ENCODE measurements at places on chromosomes 5 and 9.

- no peak for DNase-seq
These were observed 41.7 kb downstream of the B4GALT1 start for GRCh38 chr9:33125461-33125860.

DNA sequence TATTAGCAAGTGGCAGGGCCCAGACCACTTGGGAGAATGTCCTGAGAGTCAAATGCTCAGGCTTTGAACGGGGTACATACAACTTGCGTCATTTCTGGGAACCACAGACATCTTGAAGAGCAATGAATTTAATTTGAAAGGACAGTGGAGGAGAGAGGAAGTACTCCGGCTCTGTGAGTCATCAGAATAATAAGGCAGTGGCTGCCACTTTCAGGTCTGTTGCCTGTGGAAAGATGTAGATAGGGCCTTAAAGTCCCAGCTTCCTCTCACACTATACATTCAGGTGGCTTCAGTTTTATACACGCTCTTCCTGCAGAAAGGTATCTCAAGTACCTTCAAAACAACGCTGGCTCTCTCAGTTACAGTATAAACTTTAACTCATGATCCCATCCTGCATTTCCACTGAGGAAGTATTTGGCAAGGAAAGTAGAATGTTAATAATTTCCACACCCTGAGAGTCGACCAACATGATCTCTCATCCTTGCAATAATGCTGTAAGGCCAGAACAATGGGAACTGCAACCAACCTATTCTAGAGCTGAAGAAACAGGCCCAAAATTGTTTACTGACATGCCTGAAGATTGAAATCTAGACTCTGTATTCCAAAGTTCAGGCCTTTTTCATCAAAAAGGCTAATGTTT is 6.8 kb upstream of the PRUNE2 start:
- DNase-seq, result no peak

GRCh38 chr5:171978519-171978918 is 27.9 kb downstream of the FBXW11 start:
- DNase-seq, result no peak

DNA sequence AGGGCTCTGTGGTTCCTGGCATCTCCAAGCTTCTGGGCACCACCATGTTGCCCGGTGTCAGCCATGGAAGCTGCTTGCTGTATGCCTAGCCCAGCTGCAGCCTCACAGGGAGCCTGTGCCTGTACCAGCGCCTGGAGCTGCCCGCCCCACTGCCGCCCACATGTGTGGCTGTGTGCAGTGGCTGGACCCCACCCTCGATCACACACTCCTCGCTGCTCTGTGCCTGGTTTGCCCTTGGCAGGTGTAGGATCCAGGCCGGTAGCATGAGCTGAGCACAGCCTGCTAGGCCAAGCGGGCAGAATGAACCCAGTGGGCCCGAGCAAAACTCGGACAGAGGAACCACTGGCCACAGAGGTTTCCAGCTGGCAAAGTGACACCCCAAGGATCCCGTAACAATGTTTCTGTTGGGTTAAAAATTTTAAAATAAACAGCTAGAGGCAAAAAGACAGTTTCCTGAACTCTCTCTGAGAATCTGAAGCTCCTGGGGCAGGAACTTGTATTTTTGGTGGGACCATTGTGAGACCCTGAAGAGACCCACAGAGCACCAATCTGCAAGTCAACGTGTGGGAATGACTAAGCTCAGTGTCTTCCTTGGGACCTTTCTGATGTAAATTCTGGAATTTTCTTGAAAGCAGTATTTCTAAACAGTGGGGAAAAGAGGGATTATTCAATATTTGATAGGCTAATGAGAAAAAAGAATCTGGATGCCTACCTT is 73.1 kb upstream of the CCDC112 start:
- DNase-seq, result no peak

- peak; percentile 56 for DNase-seq
These were observed 32.1 kb downstream of the TRMO start for GRCh38 chr9:97889941-97890887.

DNA sequence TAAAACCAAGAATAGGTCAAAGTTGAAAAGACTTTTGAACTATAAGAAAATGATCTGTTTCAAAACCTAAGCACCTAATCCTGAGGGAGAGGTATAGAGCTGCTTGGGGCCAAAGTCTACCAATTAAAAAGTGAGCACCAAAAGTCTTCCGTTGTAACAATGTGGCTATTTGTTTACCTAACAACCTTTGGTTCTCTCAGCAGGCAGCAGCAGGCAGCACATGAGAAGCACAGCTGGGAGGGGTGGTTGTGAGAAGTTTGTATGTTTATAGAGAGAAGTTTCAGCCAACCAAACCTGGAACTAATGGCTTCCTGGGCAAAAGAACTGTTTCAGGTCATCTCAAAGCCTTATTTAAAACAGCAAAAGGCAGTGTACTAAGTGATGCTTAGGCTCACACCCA is 59.8 kb upstream of the TBC1D9B start:
- DNase-seq, result no peak

- no peak for DNase-seq
These were observed 13.4 kb upstream of the CCDC112 start for GRCh38 chr5:115309751-115310370.

DNA sequence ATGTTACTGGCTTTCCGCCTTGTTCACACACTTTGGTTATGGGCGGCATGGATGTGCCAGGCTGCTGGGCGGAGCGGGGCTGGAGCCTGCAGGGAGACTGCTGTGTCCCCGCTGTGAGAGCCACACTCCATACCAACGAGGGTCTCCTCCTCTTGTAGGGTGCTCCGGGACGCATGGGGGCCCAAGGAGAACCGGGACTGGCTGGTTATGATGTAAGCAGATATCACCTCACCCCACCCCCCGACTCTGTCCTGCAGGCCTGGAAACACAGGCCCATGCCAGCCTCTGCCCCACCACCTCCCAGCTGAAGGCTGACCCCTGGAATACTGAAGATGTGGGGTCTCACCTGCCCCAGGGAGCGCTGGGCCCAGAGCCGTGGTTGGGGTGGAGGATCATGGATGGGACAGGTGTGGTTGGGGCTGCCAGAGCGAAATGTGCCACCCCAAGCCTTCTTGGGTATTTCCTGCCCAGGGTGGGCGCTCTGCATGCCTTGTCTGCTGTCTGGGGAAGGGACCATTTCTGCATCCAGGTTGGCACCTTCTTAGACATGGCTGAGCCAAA is 39.3 kb upstream of the ORM1 start:
- no peak for DNase-seq

DNA sequence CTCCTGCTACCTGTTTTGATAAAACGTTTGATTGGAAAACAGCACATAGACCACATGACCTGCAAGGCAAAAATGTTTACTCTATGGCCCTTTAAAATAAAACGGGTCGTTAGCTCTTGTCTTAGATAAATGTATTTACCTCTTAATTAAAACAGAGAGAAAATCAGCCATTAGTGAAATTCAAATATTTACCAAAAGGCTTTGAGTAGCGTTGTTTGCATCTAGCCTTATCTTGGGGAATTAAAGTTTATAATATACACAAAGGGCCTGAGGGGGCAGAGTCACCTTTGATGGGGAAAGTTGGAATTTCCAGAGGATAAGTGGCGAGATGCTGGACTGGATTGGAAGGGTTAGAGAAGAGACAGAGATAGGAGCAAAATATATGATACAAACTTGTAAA is 111.3 kb downstream of the FBXO4 start:
- no peak for DNase-seq

GRCh38 chr9:34380511-34381315 is 4.0 kb upstream of the MYORG start:
- DNase-seq, result peak; percentile 70

GRCh38 chr5:25754895-25755294 is 1110.1 kb upstream of the CDH10 start:
- DNase-seq, result no peak

DNA sequence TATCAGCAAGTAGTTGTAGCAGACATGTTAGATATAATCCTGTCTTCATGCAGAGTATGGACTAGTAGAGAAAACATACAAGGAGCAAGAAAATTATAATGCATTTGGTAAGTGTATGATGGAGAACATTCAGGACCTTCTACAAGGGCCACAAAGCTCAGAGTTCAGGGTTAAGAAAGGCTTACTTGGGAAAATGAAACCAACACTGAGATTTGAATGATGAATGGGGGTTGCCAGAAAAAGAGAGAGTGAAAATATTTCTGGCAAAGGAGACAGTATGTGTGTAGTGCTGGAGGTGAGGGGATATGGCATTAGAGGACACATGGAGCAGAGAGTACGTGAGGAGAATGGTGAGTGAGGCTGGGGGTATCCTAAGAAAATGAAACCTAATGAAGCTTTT is 169.8 kb upstream of the STK32A start:
- no peak for DNase-seq

- peak; percentile 25 for DNase-seq
These were observed 1.1 kb upstream of the G3BP1 start for GRCh38 chr5:151770383-151771258.
